Bronchial epithelial cell (primary cell): ENCODE measurements at places on chromosomes 11 and 22. TPM values are rescaled to one million over a fixed set of nuclear protein-coding genes. Genes with fewer than 3 reads are reported as not detected.

Gene KCNC1
- not detected in 2 replicates for total RNA-seq

Gene UPK3A
- not detected in 2 replicates for total RNA-seq

Gene TRIM29
- 146 and 441 TPM in 2 replicates for total RNA-seq

Gene GPHA2
- not detected in 2 replicates for total RNA-seq

Gene GGTLC3
- not detected in 2 replicates for total RNA-seq

Gene ZBTB16
- 3.1 and 3.2 TPM in 2 replicates for total RNA-seq

Gene OR51B5
- not detected in 2 replicates for total RNA-seq

Gene RAB3IL1
- total RNA-seq, result 0.90 and 1.1 TPM in 2 replicates

Gene BTBD18
- total RNA-seq, result not detected in 2 replicates

Gene TIMP3
- total RNA-seq, result 52.2 and 71.1 TPM in 2 replicates

Gene CCDC73
- total RNA-seq, result 0.13 TPM in 1 of 2 replicates, not detected in the other
